Natural killer cell treated with Interleukin-12 subunit alpha and Interleukin-12 subunit beta and Interleukin-15 and Interleukin-18, amount 100 ng/mL, for 72 hours (primary cell): ENCODE measurements at places on chromosomes 5 and 9.

DNA sequence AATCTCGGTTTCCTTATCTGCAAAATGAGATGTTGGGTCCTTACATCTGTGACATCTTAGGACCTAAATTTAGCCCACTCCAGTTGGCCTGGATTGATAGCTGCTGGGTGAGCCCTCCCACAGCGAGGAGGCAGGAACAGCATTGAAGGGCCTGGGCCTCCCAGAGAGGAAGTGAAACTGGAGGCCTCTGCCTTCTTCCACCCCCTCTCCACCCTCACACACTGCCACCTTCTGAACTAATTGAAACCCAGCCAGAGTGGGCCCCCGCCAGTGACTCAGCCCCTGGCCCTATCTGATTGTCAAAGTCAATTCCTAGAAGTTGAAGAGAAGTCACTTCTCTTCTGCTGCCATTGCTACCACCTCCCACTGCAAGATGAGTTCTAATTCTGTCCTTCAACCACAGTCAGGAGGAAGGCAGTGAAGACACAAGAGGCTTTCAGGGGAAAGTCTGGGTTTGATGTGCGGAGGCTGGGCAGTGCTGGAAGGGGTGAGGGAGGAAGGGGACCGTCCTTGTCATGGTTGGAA is 55.2 kb upstream of the NEK6 start:
- DNase-seq, result peak; percentile 92

GRCh38 chr5:139306197-139306596 is 12.7 kb downstream of the MATR3 start:
- DNase-seq, result no peak

GRCh38 chr5:173859408-173860159 is 28.6 kb upstream of the CPEB4 start:
- no peak for DNase-seq

DNA sequence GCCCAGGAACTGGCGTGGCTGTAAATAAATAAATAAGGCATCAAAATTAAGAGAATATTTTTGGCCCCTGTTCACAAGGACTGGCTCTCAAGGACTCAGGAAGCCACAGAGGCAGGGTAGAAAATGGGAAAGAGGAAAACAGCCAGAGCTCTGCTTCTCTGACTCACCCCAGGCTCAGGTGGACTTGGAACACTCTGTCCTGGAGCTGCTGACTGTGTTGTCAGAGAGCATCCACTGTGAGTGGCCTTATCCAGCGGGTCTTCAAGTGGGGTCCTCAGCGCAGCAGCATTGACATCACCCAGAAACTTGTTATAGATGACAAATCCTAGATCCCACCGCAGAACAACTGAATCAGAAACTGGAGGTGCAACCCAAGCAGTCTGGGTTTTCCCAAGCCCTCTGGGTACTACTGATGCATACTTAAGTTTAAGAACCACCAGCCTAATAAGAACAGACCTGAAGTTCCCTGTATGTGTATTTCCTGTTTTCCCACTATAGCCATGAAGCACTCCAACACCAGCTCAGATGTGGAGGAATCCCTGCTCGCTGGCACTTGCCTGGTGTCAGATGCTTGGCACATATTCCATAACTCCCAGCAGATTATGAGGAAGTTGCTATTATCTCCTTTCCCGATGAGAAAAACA is 20.5 kb downstream of the ADRA1B start:
- DNase-seq, result no peak

DNA sequence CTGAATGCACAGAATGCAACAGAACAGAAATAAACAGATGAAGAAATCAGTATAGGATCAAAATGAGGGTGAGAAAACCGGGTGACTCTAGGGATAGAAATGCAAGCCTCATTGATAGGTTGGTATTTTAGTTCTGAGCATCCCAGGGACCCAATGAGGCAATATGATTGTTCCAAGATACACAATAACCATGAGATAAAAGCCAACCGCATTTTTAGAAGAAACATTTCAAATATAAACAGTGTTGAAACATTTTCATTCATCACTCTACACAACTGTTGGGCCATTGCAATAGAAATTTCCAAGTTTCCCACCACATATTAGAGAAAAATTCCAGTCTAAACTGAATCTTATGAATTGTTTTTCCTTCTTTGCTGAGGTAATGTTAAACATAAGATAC is 452.3 kb upstream of the PTGER4 start:
- no peak for DNase-seq

DNA sequence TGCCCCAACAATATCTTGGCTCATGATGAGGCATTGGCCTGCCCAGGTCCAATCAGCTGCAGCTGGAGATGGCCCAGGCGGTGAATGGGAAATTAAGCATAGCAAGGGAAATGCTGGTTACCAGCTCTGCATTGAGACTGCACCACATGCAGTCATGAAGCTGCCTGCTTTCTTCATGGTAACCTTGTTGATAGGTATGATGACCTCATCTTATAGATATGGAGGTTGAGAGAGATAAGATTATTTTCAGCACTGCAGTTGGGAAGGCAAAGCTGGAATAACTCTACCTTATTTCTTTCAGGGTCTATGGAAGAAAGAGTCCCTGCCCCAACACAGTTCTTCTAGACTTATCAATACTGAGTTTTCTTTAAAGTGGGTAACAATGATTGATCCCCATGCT is 180.1 kb downstream of the ICE1 start:
- DNase-seq, result no peak

- no peak for DNase-seq
Measured at GRCh38 chr5:7983433-7983832, 114.5 kb downstream of the MTRR start.

DNA sequence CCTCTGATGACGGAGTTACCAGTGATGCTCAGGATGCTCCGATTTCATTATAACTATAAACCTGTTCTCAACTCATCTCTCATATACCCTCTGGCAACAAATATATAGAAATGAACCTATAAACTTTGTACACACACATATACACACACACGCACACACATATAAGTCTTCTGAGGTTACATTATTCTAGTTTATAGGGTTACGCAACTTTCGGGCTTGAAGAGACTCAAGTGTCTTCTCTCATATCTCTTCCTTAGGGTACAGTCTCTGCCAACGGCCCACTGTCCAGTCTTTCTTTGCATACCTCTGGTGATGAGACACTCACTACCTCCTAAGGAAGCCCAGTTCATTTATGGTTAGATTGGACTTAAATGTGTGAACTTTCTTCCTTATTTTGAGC is 69.4 kb upstream of the TBC1D2 start:
- no peak for DNase-seq

DNA sequence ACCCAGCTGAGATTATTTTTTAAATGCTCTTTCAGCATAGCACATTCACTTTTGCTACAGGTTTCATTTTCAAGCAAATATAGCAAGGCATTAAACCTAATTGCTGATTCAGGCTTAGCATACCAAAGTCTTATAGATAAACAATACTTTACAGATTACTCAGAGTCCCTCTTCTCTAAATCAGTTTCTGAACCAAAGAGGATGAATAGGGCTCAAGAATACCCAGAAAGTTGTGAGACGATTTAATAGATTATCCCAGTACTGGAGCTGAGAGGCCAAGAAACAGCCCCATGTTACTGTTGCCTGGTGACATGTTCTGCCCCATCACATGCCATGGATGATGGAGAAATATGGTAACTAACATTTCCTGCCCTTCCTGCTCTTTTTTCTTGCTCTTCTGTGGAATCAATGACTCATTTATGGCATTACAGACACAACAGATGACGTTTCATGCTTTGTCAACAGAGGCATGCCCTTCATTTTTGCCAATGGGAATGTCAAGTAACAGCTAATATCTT is 18.1 kb upstream of the SSBP2 start:
- no peak for DNase-seq

GRCh38 chr5:147400881-147401280 is 109.0 kb downstream of the DPYSL3 start:
- no peak for DNase-seq

DNA sequence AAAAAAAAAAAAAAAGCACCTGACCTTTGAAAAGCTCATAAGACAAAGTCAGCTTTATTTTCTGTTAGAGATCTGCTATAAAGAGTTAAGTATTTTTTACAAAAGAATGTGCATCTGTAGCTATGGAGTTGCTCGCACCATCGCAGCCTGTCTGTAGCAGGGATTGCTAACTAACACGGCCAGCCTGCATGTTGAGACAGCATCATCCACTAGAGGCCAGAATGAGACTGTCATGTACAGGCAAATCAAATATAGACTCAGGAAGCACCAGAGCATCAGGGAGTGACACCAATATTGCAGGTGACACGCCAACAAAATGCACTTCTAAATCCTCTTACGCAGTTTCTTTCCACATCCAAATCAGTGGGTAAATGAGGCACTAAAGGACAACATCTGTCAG is 136.3 kb upstream of the RASEF start:
- DNase-seq, result no peak

DNA sequence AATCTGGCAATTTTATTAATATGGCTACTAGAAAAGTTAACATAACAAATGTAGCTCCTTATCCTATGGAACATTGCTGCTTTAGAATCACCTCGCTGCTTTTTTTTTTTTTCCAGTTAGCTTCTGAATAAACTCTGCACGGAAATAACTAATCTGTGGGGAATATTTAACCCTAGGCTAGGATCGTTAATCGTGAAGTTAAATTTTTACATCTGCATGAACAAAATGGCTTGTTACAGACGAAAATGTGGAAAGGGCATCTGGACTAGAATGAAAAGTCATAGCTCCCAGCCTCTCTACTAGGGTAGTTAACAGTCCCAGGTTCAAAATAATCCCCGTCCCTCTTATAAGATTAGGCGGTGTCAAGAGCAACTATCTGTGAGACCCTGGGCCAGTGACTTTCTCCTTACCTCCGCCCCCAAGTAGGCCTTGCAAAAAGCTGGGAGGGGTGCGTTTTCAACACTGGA is 470 bp upstream of the SLC22A5 start:
- no peak for DNase-seq

GRCh38 chr5:143064676-143065075 is 294.5 kb downstream of the ARHGAP26 start:
- no peak for DNase-seq

GRCh38 chr9:86907346-86907745 is 40.0 kb downstream of the GAS1 start:
- no peak for DNase-seq

DNA sequence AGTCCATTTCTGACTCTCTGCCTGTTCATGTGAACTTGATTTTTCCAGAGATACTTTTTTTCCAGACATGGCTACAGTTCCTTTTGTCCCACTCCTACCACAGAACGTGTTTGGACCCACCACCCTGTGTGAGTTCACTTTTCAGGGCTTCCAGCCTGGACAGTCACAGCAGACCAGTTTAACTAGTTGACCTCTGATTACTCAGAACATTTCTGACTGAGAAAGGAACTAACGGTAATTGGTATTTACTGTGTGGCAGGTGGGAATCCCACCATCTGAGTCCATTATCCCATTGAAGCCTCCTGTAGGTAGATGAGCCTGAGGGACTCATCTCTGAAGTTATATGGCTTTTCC is 210.1 kb downstream of the GOLPH3 start:
- DNase-seq, result no peak

- no peak for DNase-seq
Measured at GRCh38 chr5:149855366-149855765, 89.2 kb downstream of the PDE6A start.

DNA sequence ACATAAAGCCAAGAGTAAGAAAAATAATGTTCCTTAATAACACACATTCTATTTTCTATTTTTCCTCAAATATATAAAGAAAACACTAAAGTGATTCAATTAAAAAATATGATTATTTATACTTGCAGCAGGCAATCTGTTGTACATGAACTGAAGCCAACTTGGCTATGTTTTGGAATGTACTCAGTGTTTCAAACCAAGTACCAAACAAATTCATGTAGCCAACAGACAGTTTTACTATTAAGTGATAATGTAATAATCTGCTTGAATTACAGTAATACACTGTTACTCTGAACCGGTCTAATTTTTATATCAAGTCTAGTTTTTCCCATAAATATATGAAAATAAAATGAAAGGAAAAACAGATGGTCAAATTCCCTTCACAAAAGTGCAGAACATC is 58.0 kb downstream of the CEP120 start:
- no peak for DNase-seq

DNA sequence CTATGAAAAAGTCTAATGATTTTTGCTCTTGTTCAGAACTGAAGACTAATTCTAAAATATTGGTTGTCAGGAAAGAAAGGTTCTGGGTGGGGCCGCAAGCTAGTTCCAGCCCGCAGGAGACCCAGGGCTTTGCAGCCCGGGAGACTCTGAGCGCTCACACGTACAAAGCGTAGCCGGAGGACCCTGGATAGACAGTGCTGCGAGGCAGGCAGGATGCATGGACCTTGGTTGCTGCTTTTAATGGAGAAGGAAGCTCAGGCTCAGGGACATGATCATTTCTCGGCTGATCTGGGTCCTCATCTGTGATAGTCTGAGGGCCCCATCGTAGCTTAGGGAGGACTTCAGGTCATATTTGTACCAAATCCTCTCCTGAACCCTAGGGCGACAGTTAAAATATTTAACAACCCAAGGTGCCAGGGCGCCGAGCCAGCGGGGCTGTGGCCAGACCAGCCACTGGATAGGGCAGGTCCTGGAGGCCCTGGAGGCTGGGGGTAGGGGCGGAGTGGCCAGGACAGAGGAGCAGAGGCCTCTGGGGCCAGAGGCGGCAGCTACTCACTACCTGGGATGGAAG is 70.1 kb upstream of the UNC5A start:
- DNase-seq, result no peak

- no peak for DNase-seq
Measured at GRCh38 chr5:58927181-58927580, 344.3 kb downstream of the RAB3C start.

DNA sequence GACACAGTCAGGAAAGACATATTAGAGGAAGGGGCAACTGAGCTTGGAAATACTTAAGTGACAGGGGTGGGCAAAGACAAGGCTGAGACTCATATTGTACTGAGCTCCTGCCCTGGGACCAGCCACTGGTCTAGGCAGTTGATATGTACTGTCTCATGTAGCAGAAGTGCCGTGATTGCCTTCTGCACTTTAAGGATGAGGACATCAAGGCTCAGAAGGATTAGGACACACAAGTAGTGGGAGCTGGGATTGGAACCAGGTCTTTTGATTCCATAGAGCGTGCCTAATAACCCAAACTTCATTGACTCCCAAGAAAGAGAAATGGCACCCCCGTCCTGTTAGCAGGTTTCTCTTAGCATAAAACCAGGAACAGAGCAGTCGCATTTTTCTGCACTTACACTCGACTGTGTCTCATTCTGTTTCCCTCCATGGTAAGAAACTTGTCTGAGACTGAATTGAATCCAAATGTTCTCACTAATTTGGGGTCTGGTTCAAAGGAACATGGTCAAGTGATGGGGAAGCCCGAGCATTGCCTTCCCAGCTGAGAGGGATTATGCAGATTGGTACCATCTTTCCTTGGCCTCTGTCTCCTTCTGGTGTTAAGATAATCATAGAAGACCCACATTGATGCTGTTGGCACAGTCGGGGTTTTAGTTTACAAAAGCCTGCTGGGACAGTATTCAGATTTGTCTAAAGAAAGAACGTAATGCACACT is 70.4 kb downstream of the ANGPTL2 start:
- no peak for DNase-seq

GRCh38 chr5:172504701-172505402 is 50.5 kb upstream of the SH3PXD2B start:
- DNase-seq, result no peak

- peak; percentile 83 for DNase-seq
Measured at GRCh38 chr9:131585375-131585774, 40.1 kb downstream of the PRRT1B start.
